ENCODE measurements at places on chromosomes 2 and 18.

- no peak for DNase-seq
Observed at GRCh38 chr2:38600921-38601455, 1.7 kb downstream of the HNRNPLL start.

DNA sequence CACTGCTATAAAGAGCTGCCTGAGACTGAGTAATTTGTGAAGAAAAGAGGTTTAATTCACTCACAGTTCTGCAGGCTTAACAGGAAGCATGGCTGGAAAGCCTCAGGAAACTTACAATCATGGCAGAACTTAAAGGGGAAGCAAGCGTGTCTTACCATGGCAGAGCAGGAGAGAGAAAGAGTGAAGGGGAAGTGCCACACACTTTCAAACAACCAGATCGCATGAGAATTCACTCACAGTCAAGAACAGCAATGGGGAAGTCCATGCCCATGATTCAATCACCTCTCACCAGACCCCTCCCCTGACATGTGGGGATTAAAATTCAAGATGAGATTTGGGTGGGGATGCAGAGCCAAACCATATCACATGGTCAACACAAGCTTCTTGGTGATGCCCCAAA, 34.7 kb upstream of the CDK5R2 start:
- DNase-seq: no peak

GRCh38 chr2:98483257-98483861, 38.7 kb downstream of the INPP4A start:
- no peak for DNase-seq

DNA sequence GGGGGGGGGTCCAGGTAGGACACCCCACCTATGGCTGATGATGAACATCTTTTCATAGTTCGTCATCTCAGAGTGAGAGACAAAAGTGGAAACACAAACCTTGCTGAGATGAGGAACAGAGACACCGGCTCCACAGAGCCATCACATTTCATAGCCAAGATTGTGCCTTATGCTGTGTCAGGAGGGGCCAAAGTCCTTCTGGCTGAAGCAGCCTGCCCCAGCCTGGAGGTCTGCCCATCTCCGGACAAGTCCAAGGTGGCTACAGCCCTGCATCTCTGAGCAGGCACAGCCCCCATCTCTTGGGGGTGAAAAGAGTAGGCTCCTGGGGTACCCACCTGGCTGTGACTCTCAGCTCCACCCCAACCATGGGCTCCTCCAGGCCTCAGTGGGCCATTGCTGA, 70.3 kb downstream of the ZBTB7C start:
- no peak for DNase-seq

- no peak for DNase-seq
Observed at GRCh38 chr18:54280220-54280569, 10.9 kb downstream of the POLI start.

GRCh38 chr2:98504381-98505109, 59.9 kb downstream of the INPP4A start:
- no peak for DNase-seq

DNA sequence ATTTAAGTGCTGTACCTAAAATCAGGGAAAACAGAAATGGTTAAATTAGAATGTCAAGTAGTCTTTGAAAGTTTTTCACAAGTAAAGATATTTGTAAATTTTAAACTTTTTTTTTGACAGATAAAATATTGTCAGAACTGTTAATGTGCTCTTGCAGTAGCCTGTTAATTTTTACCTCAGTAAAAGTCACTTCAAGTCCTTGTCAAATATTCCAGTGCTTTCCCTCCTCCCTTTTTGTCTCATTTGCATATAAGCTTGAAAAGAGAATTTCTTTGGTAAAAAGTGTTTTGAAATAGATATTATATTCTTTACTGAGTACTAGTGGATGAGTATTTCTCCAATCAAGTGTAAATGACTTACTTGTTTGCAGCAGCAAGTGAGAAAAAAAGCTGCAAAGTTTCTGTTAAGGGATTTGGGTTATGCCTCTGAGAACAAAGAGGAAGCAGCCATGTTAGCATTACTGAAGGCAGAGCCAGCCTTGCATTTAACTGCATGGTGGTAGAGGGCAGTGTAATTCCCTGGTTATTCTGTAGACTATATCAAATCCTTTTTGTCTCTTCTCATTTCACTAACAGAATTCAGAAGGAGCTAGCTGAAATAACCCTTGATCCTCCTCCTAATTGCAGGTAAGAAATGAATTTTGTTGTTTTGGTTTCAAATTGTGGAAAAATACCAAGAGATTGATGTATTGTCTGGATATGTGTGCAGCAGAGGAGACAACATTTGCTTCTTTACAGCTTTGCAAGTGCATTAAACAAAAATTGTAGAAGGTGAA, 3.2 kb downstream of the UBE2E3 start:
- DNase-seq: no peak

DNA sequence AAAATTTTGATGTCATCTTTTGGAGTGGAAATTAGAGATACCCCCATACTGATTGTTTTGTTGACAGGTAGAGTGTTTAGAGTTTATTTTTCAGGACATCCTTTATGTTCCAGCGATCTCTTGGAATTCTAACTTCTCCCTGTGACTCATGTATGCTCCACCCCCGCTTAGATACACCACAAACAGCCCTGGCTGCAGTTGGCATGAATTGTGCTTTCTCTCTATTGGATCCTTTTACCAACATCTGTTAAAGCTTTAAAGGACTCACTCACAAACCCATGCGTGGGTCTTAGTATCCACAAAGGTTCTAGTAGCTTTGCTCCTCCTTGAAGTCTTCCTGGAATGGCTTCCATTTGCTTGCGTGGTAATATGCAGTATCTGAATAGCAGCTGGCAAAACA, 409.5 kb upstream of the POU3F3 start:
- DNase-seq: no peak

- no peak for DNase-seq
Observed at GRCh38 chr18:7735196-7735595, 168.1 kb downstream of the PTPRM start.

- no peak for DNase-seq
Observed at GRCh38 chr2:11891028-11891427, 144.6 kb downstream of the LPIN1 start.

- no peak for DNase-seq
Observed at GRCh38 chr2:227877421-227878310, 6.2 kb downstream of the DAW1 start.

DNA sequence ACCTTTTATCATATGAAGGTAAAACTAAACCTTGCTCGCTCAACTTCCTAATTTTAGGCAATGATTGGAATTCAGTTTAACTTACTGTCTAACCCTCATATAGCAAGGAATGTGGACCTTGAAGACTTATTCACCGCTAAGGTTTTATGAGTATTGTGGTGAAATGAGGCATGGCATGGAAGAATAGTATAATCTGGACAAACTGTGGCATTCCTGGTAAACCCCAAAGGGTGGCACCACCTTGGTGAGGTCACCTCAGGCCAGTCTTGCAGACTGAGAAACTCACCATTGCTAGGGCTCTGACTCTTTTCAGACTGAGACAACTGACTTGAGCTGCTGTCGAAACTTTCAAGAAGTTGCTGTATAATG, 51.1 kb upstream of the EHBP1 start:
- no peak for DNase-seq

GRCh38 chr2:33219850-33220275, 256.6 kb upstream of the RASGRP3 start:
- no peak for DNase-seq

DNA sequence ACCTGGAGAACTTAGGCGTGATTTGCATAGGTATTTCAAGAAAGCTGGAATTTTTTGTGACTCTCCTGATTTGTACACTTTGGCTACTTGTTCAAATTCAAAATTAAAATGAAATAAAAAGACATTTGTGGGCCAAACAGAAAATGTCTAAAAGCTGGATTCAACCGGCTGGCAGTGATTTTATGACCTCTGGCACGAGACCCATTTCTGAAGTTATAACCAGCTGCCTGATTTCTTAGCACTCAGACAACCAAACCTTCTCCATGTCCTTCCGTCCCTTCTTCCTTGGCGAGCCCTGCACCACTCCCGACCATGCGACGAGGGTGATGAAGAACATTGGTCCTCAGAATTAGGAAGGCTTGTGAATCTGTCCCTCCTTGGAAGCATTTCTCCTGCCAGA, 19.7 kb downstream of the PKDCC start:
- no peak for DNase-seq

- DNase-seq: no peak
Observed at GRCh38 chr2:198930170-198930569, 527.6 kb downstream of the SATB2 start.

- DNase-seq: no peak
Observed at GRCh38 chr2:201126308-201127151, 10.6 kb downstream of the CFLAR start.

DNA sequence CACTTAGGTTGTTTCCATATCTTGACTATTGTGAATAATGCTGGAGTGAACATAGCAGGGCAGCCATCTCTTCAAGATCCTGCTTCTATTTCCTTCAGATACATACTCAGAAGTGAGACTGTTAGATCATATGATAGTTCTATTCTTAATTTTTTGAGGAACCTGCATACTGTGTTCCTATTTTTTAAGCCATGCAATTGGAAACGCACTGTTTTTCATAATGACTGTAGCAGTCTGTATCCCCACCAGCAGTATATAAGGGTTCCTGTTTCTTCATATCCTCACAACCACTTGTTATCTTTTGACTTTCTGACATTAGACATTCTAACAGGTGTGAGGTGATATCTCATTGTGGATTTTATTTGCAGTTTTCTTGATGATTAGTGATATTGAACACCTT, 15.5 kb downstream of the NEURL3 start:
- no peak for DNase-seq

DNA sequence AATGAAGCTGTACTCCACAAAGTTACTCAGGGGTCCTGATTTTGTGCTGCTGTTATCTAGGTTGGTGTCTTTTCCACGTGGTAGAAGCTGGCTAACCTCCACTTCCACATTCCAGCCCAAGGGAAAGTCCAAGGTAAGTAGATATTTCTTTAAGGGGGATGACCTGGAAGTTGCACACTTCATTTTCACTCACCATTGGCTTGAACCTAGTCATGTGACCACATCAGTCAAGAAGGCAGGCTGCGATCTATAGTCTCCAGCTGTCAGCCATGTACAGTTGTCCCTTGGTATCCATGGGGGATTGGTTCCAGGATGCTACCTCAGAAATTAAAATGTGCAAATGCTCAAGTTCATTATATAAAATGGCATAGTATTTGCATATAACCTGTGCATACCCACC, 31.9 kb upstream of the TGIF1 start:
- DNase-seq: no peak

DNA sequence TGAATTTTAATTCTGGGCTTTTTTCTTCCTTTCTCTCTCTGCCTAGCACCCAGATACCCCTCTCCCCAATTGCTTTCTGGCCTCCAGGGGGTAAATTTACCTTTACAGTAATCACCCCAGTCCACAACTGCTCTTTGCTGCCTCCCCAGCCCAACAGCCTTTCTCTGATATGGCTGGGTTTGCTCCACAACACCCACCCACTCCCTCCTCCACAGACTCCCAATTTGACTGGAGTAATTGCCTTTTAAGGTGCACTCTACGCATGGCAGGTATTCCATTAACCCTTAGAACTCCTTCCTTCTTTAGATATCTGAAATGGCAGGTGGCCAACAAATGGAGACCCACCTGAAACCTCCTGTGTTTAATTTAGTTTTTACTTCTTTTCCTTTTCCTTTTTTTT, 3.6 kb downstream of the CELF4 start:
- DNase-seq: no peak

DNA sequence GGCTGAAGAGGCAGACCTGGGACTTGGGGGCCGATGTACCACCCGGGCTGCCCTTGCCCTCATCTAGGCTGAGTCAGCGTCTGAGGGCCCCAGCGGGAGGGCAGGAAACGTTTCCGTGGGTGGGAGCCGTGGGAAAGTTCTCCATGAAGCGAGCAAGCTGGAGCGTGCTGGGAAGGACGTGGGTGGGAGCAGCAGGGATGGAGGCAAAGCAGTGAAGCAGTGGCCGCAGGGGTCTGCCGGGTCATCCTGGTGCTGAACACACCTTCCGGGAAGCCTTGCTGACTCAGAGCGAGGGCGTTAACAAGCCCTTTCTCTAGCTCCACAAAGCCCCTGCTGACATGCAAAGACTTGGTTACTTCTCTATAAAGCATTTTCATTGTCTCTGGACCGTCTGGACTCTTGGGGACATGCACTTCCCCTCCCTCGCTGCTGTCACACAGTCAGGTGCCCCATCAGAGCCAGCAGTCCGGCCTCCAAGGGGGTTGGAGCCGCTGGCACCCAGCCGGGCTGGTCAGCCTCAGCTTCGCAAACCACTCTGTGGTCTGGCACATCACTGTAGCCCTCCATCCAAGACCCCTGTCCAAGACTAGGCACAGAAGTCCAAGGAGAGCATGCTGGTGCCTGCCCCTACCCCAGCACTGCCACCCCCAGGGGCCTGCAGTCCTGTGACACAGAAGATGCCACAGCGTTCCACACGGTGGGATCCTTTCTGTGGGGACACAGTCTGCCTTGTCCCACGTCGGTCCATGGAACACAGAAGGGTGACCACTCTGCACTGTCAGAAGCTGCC, 115.1 kb upstream of the GPC1 start:
- no peak for DNase-seq

DNA sequence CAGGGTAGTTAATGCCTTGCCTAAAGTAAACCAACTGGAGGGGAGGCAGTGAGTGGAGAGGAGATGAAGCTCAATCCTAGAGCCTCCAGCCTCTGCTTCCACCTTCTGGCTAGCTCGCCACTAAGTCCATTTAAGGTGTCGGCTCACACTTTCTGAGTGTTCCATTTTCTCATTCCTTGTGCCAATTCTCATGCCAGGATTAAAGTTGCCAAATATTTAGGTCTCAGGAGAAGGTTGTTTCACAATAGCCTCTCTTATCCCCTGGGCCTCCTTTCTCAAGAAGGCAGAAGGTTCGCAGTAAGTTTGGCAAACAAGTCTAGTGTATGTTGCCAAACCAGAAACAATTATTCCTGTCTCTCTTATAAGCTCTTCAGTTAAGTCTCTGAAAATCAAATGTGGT, 57.2 kb downstream of the TACR1 start:
- DNase-seq: no peak

GRCh38 chr2:179233083-179233490, 31.5 kb downstream of the SESTD1 start:
- no peak for DNase-seq

- no peak for DNase-seq
Observed at GRCh38 chr2:132416723-132417395, at the start of gene GPR39. GPR39 (plus strand) TSS chr2:132416805.

DNA sequence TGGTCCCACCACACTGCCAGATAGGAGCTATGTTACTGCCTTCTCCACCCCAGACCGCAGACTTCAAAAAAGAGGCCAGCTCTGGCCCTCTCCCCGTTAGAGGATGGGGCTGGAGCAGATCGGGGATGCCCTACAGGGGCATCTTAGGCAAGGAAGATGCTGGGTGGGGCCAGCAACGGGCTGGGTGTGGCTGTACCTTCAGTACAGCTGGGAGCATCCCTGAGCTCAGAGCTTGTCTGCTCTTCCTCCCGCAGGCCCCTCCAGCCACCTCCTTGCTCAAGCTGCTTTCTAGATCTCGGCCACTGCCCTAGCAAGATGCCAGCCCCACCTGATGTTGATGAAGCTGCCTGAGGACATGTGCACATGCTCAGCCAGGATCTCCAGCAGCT, 9.8 kb downstream of the PTPRN start:
- no peak for DNase-seq

- DNase-seq: no peak
Observed at GRCh38 chr18:59562751-59563150, 134.5 kb downstream of the CCBE1 start.

GRCh38 chr18:62523631-62524439, 1.0 kb downstream of the ZCCHC2 start:
- DNase-seq: peak; percentile 28
